ENCODE measurements at places on chromosomes 4 and X.

DNA sequence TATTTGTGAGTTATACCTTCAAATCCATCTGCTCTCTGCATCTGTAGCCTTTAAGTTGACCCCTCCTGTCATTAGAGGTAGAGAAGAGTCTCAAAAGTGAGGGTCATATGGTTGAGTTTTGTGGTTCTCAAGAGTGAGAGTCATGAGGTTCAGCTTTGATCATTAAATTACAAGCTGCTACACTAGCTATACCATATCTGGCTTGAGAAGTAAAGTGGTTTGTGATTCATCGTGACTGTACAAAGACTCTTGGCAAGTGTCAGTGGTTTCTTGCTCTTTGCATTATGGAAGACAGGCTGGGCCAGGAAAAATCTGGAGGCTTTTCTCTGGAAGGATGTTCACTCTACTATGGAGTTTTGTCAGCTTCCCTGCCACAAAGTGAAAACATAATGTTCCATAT is 170.6 kb downstream of the ZC4H2 start:
- no peak for DNase-seq

- no peak for DNase-seq
These were observed 19.2 kb downstream of the DIAPH2 start for GRCh38 chrX:96703816-96704215.

GRCh38 chrX:11103006-11103405 is 8.1 kb upstream of the HCCS start:
- DNase-seq, result no peak

- DNase-seq, result no peak
These were observed 88.8 kb downstream of the BCOR start for GRCh38 chrX:40008791-40009461.

- no peak for DNase-seq
These were observed 2.6 kb downstream of the PRDM8 start for GRCh38 chr4:80199947-80200346.

DNA sequence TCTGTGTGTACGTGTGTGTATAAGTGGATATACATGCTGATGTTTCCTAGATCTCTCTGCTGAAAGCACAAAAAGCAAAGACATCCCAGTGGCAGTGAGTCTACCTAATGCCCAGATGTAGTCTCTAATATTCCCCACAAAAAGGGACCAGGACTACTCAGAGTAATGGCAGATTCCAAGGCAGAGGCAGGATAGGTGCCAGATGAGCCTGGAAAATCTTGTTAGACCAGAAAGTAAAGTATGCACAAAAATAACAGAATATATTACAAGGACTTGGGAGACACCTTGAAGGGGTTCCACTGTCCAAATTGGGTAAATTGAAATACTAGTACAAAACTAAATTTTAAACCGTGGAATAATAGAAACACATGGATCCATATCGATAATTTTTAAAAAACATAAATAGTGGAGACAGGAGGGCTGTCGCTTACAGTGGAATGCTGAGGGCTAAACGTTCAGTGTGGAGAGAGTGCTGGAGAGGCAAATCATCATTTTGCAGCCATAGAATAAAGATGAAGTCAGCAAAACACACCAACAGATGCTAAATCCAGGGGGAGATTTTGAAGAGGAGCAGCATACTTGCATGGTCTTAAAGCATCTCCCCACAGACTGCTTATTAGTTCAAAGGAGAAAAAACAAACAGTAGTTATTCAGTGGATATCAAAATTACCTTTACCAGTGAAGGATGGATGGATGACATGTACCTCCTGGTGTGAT is 123.4 kb upstream of the TSPAN5 start:
- DNase-seq, result no peak

DNA sequence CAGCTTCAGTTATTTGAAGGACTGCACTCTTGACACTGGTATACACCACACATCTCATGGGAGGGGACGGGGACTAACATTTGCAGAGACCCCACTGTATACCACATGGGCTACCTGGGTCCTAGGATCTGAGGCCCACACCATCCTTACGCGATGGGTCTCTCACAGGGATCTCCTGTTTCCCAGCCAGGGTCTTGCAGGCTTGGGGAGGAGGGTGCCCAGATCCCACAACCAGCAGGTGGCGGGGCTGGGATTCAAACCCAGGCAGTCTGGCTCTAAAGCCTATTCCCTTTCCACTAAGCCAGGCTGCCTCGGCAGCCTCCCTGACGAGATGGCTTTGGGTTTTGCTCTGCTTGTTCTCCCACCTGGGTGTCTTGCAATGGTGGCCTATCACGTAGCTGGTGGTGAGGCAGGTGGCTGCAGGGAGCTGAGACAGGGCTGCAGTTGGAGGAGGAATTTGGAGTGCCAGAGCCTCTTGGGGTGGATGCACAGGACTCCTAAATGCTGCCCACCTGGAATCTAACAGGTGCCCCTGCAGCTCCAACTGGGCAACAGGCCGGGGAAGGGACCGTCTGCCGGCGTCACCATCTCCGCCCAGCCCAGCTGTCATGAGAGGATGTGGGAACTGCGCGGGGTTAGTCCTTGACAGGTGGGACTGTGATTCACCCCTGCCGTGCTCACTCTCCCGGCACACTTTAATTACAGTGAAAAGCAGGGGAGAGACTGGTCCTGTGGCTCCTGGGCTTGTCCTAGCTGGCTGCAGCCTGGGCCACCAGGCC is 110.7 kb downstream of the PSAPL1 start:
- DNase-seq, result no peak

Measured in cortex of kidney (tissue), 1 donor.